Stimulated activated CD8-positive, alpha-beta memory T cell treated with anti-CD3 and anti-CD28 coated beads, Interleukin-12 subunit alpha, Interleukin-12 subunit beta, amount 100 ng/mL, for 4 hours (primary cell): ENCODE measurements at places on chromosomes 2 and 18.

GRCh38 chr2:44941551-44942234, at the start of gene SIX3:
Gene SIX3 (plus strand): TSS chr2:44941702. CDS start chr2:44942105, 403 bp downstream.
- DNase-seq = no peak

- DNase-seq = no peak
These were observed at the start of gene KCNE4 for GRCh38 chr2:223051693-223052289. Gene KCNE4 (plus strand): TSS chr2:223052190. CDS start chr2:223052831, 641 bp downstream.

DNA sequence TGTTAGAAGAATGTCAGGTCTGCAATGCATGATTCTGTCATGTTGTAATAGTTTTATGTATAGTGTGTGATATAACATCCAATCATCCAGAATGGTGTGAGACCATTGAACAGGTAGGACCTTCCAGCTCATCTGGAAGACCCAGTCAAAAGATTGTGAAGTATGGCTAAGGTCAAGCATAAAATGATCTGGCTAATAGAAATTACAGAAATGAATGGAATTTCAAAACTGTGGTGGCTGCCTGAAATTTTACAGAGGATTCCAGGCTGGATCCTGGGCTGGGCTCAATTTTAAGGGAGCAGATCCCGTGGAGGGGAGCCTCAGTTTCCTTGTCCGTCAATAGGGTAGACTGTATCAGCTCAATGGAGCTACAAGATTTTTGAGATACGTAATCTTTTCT, 39.1 kb downstream of the ACKR3 start:
- DNase-seq = no peak

- DNase-seq = no peak
These were observed 598.4 kb downstream of the FBXO15 start for GRCh38 chr18:73549236-73549635.

DNA sequence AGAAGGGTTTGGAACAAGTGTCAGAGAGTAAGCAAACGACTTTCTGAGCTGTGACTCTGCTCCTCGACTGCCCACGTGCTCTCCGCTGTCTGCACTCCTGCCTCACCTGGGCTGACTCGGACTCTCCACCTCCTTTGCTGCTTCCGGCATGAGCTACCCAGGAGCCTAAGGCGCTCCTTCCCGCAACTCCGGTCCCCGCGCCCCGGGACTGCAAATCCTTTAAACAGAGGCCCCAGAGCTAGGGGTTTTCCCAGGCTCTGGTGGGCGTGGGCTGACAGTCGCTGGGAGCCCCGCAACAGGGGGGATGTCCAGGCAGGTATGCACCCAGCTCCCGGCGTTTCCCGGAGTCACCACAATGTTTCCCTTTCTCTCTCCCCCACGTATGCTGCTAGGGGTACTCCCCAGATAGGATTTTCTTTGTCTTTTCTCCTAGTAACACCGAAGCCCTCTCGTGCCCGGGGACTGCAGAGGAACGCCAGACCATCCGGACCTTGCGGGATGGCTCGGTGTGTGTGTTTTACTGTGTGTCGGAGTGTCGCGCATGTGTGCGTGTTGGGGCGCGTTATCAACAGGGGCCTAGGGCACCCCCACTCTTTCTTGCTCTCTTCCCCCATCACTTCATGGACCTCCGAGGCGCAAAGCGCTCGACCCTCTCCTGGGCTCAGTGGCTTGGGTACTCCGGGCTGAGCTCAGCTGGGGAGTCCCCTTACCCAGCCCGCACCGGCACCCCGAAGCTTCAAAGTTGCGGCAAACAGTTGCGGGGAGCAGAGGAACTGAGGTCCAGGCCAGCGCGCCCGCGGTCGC, 691 bp upstream of the THSD7B start:
- DNase-seq = no peak

GRCh38 chr2:240522406-240522805, 35.4 kb downstream of the ANKMY1 start:
- DNase-seq = no peak

DNA sequence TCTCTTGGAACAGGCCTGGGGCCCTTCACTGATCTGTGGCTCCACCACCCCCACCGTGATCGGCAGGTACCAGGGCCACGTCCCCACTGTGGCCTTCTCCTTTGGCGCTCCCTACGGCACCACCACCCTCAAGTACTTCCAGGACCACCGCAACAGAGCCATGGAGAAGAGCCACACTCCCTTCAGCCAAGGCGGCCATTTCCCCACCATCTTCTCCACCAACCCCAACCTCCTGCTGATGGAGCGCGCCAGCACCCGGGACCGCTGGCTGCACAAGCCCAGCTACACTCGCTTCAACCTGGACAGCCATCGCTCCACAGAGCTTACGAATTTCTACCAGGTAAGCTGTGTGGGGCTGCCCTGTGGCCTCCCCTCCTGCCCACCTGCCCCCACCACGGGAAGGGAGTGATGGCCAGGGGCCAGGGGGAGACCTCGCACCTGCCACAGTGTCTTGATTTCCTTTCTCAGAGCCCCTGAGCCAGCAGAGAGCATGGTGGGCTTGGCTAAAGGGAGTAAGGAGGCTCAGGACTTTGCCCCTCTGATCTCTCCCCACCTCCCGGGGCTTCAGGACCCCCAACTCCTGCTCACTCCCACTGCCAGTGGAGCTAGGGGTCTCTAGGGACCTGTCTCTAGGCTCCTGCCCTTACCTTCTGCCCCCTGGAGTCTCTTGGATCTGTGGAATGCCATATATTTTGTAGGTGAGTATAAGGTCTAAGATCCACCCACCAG, 65.2 kb downstream of the CIB4 start:
- DNase-seq = no peak

GRCh38 chr2:205767617-205768016, 85.3 kb downstream of the NRP2 start:
- no peak for DNase-seq

GRCh38 chr2:150296770-150297546, 190.5 kb downstream of the RND3 start:
- DNase-seq = no peak

- DNase-seq = no peak
These were observed 10.0 kb upstream of the GBX2 start for GRCh38 chr2:236177967-236178889.

DNA sequence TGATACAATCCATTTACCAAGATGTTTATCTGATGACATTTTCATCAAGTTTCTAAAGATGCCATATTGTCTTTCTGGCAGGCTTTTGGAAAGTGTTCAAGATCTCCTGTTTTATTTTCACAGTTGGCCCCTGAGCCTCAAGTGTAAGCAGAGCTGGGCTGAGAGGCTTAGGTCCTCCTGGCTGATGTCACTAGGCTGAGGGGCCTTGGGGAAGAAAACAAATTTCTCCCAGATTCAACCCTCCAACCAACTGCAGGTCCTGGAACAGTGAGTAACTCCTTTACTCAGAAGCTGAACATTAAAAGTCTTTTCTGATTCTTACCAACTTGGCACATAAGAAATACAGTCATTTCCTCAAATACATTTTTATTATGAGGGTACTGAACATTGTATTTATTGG, 14.9 kb upstream of the IL1RL1 start:
- no peak for DNase-seq

DNA sequence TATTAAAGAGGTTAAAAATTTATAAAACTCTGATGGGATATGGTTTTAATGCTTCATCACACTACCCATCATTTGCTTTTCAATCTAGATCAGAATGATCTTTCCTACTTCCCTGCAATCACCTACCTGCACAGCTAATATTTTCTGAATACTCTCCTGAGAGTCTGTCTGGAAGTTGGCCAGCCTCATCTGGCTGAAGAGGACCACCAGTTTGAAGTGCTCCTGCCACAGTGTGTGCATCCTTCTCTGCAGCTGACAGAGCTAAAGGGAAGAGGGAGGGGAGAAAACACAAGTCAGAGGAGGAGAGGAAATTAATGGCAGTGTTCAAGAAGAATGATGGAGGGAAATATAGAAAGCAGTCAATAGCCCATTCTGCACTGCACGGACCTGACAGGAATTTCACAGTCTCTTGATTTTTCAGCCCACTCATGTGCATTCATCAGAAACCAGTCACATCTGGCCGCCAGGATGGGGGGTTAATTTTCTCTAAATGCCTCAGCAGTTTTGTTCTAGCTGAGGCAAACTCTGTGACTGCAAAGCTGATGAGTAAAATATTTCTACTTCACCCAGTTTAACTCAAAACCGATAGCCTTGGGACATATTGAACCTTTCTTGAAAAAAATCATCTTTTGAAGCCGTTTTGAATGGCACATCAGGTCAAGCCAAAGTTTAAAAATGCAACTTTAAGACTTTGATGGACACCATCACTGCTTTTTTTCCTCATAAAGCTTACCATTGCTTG, 201.8 kb upstream of the KLHL14 start:
- DNase-seq = no peak

DNA sequence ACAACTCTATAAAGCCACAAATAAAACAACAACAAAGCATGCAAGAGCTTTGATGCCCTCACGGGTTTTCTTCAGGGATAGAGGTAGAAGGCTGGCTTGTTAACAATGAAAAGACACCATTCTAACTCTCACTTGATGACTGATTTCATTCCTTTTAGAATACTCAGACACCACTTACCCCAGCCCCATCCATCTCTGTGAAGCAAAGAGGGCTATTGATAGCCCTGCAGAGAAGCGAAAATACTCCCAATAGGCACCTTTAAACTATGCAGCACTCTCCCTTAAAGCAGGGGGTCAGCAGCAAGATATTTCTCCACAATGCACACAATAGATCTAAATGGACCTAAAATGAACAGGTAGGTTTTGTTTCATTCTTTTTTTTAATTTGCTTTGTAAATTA, 35.1 kb downstream of the ZNF385B start:
- DNase-seq = no peak

DNA sequence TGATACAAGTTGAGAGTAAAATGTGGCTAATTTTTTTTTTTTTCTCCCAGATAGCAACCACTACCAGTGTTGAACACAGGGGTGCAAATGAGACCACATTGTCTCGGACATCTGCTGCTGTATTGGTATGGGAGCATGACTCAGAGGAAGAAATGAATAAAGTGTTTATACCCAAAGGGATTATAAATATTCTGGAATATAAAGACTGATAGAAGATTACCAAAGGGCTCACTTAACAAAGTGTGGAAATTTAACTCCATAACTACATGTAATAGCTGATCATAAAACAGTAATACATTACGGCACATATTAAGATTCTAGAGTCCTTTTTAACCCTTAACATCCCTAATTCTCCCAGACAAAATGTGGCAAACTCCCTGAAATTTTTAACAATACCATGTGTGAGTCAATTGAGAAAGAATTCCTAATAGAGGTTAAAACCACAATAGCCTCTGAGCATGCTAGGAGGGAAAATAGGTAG, 1023.0 kb upstream of the ACVR2A start:
- DNase-seq = no peak

DNA sequence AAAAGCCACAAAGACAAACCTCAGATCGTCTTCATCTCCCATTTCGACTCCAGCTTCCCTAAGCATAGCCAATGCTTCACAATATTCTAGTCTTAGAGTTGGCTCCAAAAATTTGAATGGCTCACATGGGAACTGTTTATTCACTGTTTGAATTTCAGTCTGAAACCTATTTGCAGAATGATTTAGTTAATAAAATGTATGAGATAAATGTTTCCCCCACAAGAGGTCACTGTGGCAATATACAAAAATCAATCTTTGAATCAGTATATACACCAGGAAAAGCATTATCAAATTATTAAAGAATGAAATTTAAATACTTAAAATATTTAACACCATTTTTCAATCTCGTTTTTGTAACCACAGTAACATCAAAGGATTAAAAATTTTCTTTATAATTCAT, 40.0 kb upstream of the MCM6 start:
- DNase-seq = no peak

- DNase-seq = no peak
These were observed 83.3 kb upstream of the ZNF521 start for GRCh38 chr18:25435149-25435782.

- DNase-seq = no peak
These were observed 33.7 kb downstream of the NRP2 start for GRCh38 chr2:205715831-205716525.

DNA sequence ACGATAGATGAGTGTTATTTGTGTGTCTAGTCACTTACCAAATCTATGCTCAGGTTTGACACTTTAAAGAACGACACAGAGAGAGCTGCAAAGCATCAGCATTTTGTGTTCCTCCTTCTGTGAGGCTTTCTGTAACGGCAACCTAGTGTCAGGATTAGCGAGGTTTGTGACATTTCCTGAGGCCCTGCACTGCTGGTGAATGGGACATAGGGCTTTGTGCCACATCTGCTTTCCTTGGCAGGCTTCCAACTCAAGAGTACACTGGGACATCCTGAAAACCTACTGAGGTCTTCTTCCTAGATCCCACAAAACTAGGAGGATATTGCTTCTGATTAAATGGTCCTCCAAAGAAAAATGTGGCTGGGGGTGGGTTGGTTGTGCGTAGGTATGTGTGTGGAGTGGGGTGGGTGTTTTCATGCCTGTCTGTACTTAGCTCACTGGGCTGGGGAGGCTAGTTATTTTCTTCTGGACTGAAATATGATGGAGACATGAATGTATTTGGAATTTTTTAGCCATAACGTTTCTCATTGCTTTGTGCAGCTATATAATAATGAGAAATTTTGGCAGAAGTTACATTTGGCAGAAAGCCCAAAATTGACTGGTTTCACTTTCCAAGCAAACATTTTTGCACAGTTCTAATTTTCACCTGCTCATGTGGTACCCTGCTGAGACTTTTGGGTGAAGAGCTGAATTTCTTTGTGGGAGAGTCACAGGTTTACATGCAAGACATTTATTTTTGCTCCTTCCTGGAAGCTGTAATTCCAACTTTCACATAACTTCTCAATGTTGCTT, 308.4 kb downstream of the XIRP2 start:
- DNase-seq = no peak

- DNase-seq = no peak
These were observed 45.0 kb downstream of the EMILIN2 start for GRCh38 chr18:2891526-2892431.

GRCh38 chr2:48888066-48888465, 132.5 kb upstream of the LHCGR start:
- DNase-seq = no peak

DNA sequence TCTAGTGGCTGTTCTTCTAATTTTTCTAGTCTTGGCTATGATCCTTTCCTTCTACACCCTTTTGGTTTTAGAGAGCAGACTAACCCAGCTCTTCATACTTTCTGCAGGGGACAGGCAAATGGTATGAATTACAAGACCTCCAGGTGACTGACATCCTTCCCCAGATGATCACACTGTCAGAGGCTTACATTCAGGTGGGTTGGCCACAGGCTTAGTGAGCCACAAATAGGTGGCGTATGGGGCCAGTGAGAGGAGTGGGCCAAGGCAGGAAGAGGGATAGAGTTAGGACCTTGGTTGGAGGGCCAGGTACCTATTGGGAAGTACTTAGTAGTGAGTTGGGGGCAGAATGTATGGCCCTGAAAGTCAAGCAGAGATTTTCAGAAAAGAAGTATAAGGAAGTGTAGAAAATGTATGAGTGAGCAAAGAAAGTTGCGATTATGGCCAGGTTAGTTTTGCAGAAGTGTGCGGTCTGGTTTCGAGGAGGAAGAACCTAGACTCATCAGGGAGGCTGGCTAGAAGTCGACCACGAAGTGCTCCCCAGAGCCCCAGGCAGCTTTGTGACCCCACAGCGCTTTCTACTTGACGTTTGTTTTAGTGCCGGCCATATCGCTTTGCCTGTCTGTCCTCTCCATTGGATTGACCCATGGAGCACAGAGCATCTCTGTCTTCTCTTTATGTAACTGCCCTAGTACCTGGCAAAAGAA, 20.0 kb downstream of the SFTPB start:
- no peak for DNase-seq

- no peak for DNase-seq
These were observed 378.8 kb downstream of the SLC4A3 start for GRCh38 chr2:220006152-220006621.

GRCh38 chr2:45905632-45905958, 254.1 kb downstream of the PRKCE start:
- no peak for DNase-seq

GRCh38 chr2:75574106-75574505, 13.4 kb upstream of the EVA1A start:
- no peak for DNase-seq

- DNase-seq = no peak
These were observed 71.8 kb downstream of the RAPH1 start for GRCh38 chr2:203463266-203463678.
